ENCODE measurements at places on chromosomes 11 and 22. TPM values are rescaled to one million over a fixed set of nuclear protein-coding genes. Genes with fewer than 3 reads are reported as not detected.

Gene ANO9
- total RNA-seq, result 94.0 TPM

Gene YAP1
- 112 TPM for total RNA-seq

Gene UBQLNL
- total RNA-seq, result not detected

Gene GLYAT
- total RNA-seq, result not detected

Gene APOL1
- 15.2 TPM for total RNA-seq

Gene LMO1
- total RNA-seq, result not detected

Gene PRODH
- 1.4 TPM for total RNA-seq

Gene ZNF74
- total RNA-seq, result 18.6 TPM

Gene MIAT
- 0.31 TPM for total RNA-seq

Gene OR51T1
- not detected for total RNA-seq

Gene RHOD
- total RNA-seq, result 62.8 TPM

Gene APOA1
- total RNA-seq, result not detected

Gene C11orf42
- total RNA-seq, result not detected

Gene NTM
- not detected for total RNA-seq

Gene DMC1
- total RNA-seq, result not detected

Gene EFCAB6
- 0.08 TPM for total RNA-seq

Gene BIRC3
- 1.4 TPM for total RNA-seq

Gene NRIP3
- not detected for total RNA-seq

Gene CASP5
- total RNA-seq, result not detected

Gene CCDC116
- 0.33 TPM for total RNA-seq

Gene IGSF9B
- 5.6 TPM for total RNA-seq

Gene LDHAL6A
- total RNA-seq, result not detected

Gene TRAF6
- 4.9 TPM for total RNA-seq
